ENCODE measurements at places on chromosomes 16 and 17.

- DNase-seq = peak; percentile 57
These were observed 8.9 kb downstream of the OR4D1 start for GRCh38 chr17:58156839-58157803.

DNA sequence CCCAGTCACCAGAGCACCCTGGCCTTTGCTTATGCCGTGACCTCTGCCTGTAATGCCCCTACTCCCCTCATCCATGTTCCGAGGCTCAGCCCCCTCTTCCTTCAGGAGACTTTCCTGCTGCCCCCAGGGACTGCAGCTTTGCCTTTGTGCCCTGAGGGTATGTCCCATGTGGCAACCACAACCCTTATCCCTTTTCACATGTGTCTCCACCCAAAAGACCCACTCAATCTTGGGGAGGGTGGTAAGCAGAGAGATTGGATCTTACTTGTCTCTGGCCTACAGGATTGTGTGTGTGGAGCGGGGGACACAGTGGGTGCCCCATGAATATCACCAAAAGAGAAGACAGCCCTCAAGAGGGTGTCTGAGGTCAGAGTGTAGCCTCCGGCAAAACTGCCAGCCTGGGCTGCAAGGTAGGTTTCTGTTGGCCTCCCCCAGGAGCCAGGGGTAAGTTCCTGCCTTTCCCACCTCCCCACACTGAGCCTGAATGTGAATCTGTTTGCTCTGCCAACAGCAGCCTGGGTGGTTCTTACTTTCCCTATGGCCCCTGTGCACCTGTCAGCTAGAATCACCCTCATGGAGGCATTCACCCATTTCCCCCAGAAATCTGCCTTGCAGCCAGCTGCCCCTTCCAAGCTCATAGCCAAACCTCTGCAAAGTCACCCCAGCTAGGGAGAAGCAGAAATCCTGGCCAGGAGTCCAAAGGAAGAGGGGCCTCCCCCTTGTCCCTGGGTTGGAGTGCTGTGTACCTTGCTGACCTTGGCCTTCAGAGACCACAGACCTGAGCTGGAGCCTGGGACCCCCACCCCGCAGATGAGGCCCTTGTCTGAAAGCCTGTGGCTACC, 11.5 kb upstream of the C17orf113 start:
- no peak for DNase-seq

GRCh38 chr16:73996624-73997339, 299.8 kb upstream of the PSMD7 start:
- DNase-seq = no peak

GRCh38 chr17:35314415-35315216, 58.8 kb downstream of the SLFN11 start:
- no peak for DNase-seq

- DNase-seq = no peak
These were observed 93.8 kb downstream of the GRIN2A start for GRCh38 chr16:10088380-10088793.

- peak; percentile 35 for DNase-seq
These were observed 693 bp downstream of the CLDN7 start for GRCh38 chr17:7261379-7262191.

DNA sequence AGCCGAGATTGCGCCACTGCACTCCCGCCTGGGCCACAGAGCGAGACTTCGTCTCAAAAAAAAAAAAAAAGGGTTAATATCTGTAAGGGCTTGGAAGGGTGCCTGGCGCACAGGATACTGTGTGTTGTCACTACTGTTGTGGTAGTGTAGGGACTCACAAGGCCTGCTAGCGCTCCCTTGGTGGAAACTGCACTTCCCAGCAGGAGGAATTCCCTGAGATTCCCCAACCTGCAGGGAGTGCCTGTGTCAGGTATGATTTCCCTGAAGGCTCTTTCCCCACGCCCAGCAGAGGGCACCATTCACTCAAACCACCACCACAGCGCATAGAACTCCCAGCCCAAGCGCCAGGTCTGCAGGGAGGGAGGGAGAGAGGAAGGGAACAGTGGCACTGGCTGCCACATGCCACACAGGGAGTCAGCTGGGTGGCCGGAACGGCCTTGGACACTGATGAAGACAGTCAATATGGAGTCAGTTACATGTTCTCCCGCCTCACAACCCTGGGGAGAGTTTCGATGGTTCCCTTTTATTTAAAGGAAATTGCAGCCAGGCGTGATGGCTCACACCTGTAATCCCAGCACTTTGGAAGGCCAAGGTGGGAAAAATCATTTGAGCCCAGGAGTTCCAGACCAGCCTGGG, 32.7 kb upstream of the CDH1 start:
- DNase-seq = peak; percentile 28

Measured in stimulated activated CD4-positive, alpha-beta T cell treated with anti-CD3 and anti-CD28 coated beads, Interleukin-4, amount 100 ng/mL, for 4 hours (primary cell).